Stimulated activated CD8-positive, alpha-beta memory T cell treated with anti-CD3 and anti-CD28 coated beads, Interleukin-4, amount 100 ng/mL, for 1 hour (primary cell): ENCODE measurements at places on chromosomes 13 and 19.

DNA sequence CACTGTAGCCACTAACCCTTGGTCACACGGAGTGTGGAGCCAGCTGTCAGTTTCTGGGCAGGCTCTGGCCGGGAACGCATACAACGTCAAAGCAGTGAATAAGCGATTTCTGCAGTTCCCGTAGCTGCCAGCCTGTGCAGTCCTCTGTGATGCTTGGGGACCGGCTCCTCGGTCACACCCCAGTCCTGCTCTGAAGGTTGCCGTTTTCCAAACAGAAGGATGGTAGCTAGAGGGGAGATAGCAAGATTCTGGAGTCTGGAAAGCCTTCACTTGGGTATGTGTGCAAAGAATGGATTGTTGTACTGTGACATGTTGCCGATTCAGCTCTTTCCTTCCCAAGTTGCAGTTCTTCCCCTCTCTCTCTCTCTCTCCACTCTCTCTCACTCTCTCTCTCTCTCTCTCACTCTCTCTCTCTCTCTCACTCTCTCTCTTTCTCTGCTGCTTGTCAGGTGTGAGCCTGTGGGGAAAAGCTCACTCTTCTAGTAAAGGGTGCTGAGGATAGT, 38.7 kb upstream of the C1QTNF9 start:
- DNase-seq: peak; percentile 37

GRCh38 chr13:21733475-21734263, 62.8 kb downstream of the FGF9 start:
- DNase-seq: no peak

GRCh38 chr19:15790096-15790495, 2.6 kb downstream of the OR10H5 start:
- DNase-seq: no peak

GRCh38 chr13:36919171-36919832, 736 bp downstream of the SMAD9 start:
- no peak for DNase-seq

GRCh38 chr13:66312312-66313087, 917.6 kb downstream of the PCDH9 start:
- DNase-seq: no peak

DNA sequence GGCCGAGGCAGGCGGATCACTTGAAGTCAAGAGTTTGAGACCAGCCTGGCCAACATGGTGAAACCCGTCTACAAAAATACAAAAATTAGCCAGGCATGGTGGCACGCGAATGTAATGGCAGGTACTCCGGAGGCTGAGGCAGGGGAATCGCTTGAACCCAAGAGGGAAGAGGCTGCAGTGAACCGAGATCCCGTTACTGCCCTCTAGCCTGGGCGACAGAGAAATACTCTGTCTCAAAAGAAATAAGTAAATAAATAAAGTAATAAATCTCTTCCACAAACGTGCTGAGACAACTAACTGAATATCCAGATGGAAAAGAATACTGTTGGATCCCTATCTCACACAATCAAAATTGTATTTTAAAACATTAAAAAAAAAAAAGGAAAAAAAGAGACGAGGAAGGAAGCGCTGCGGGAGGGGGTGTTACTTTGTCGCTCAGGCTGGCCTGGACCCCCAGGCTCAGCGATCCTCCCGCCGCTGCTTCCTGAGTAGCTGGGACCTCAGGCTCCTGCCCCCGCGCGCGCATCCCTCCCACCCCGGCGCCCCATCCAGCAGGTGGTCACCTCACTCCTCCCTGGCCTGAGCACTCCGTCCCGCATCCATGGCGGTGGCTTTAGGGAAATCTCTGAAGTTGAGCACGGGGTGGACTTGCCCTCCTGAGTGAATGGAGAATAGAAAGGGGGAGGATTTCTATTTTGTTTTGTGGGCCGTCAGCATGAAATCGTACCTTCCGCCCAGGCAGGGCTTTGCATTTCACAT, 628 bp upstream of the ZNF813 start:
- no peak for DNase-seq

- DNase-seq: peak; percentile 38
Measured at GRCh38 chr19:41706741-41707501, 1.5 kb upstream of the CEACAM5 start.

- DNase-seq: no peak
Measured at GRCh38 chr19:36547001-36547732, 19.1 kb upstream of the ZNF260 start.

- DNase-seq: no peak
Measured at GRCh38 chr13:52383366-52383765, 22.6 kb downstream of the THSD1 start.

- no peak for DNase-seq
Measured at GRCh38 chr13:78601124-78601873, 2.1 kb downstream of the POU4F1 start.

DNA sequence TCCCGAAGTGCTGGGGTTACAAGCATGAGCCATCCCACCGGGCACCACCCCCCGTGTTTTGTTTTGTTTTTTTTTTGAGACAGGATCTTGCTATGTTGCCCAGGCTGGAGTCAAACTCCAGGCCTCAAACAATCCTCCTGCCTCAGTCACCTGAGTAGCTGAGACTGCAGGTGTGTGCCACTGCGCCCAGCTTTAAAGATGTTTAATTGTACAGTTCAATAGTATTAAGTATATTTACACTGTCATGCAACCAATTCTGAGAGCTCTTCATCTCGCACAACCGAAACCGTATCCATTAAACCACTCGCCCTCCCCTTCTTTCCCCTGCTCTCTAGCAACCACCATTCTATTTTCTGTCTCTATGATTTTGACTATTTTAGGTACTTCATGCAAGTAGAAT, 15.6 kb downstream of the NUCB1 start:
- DNase-seq: no peak

- no peak for DNase-seq
Measured at GRCh38 chr19:35168196-35168595, 13.7 kb downstream of the FXYD5 start.

- no peak for DNase-seq
Measured at GRCh38 chr13:44543369-44543768, 32.8 kb downstream of the TSC22D1 start.

DNA sequence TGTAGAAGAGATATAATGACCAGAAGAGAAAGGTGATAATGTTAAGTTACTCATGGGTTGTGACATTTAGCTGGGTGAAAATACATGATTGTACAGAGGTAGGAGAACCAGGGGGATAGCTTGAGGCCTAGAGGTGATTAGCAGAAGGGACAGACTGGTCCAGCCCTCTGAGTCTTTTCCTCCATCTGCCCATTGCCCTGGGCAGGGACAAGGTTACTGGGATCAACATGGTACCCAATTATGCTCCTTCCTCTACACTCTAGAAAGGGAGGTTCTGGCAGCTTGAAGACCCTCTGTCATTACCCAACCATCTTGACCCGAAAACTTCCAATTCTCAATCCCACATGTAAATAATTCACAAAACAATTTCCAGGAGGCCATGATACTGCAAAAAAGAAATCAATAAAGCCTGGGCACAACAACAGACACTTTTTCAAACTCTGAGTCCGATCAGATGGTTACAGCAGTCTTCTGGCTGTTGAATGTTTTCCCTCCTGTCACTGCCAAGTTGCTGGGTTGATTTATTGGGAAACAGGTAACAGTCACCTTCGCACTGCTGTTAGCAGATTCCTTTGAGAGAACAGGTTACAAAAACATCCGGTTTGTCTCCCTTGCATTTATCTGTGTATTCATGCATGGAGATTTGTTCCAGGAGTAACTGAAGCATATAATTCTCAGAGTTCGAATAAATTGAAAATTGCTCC, 239.1 kb upstream of the HTR2A start:
- DNase-seq: no peak

DNA sequence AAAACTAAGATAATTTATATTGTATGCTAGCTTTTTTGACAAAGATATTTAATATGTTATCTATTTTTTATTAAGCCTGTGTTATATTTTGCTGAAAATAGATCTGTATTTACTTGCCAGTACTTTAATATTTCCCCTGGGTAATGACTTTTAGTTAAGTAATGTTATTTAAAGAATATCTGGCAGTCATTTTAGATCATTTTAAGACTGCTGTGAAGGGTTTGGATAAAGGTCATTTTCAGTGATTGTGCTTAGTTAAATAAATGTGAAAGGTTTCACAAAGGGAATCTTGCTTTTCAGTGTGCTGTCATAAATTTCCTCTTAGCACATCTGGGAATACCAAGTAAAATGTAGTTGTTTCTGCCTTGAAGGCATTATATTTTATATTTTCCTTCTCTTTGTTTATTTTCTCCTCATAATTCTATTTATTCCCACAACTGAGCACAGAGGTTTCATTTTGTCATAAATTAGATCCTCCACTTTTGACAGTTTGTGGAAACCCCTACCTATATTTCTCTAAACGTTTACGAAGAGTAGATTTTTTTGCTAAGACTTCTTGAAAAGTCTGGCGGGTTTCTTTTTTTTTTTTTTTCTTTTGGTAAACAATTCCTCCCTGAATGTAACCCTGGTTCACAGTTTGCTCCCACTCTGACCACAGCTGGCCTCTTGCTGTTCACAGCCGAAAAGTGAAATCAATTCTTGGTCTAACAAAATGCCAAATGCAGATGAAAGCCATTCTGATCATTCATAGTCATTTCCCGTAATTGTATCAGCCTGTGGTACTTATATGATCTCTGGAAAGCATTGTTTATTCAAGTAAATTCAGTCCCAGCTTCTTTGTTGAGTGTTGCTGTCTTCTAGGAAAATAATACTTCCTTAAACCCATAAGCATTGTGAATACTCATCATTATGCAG, 87.8 kb downstream of the MAB21L1 start:
- no peak for DNase-seq

GRCh38 chr13:21012841-21013681, 48.3 kb downstream of the LATS2 start:
- DNase-seq: no peak

DNA sequence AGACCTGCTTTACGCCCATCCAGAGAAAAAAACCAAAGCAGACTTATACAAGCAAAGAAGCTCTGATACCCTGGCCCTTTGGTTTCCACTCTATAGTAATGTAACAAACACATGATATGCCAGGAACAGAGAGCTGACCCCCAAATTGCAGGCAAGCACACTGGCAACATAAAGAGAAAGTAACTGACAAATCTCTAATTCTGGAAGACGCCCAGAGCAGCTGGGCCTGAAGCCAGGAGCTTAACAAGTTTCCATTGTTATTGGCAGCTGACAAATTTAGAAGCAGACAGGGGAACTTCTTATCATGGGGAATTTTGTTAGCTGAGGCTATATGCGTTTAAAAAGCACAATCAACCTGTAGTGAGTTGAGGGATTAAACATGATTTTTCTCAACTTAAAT, 158.0 kb downstream of the DLEU7 start:
- no peak for DNase-seq
